Hematopoietic multipotent progenitor cell treated with erythropoietin and hydrocortisone succinate and interleukin-3 and kit ligand, for 6 days (in vitro differentiated cells): ENCODE measurements at places on chromosomes 6 and 20.
A peak's percentile ranks its signal among the peaks of the same experiment; 100 is the strongest.

- no peak for DNase-seq
Measured at GRCh38 chr20:53282217-53282955, 310.2 kb downstream of the TSHZ2 start.

DNA sequence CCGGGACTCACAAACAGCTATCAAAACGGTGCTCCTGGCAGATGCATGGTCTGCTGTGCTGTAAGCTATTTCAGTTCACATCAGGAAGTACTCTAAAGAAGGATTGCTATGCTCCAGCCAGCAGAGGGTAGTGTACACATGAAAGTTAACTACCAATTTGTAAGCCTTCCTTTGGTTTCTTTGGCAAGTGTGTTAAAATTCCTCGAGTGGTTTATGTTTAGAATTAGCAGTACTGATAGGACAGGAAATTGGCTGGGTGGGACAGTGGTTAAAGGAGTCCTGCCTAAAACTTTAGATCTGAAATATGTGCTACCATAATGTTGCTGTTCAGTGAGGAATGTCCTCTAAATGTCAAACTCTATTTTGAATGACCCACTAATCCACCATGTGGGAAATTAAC, 47.4 kb downstream of the TRMT11 start:
- peak; percentile 88 for DNase-seq

GRCh38 chr6:90406142-90406794, 109.6 kb upstream of the BACH2 start:
- DNase-seq: no peak

GRCh38 chr20:60420676-60421229, 462.5 kb downstream of the CDH26 start:
- no peak for DNase-seq

DNA sequence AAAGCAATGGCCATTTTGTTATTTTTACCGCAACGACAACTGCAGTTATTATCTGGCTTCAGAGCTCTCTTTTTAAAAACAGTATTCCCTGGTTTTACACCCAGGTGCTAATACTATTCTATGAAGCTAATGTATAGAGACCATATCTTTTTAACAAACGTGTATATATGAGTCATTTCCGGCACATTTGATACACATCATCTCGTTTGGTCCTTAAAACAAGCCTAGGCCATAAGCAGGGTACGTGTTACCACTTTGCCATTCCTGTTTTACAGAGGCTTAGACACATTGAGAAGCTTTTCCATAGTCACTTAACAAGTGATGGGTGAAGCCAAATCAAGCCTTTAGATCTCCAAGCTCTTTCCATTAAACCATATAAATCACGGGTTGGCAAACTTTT, 5.5 kb downstream of the TRAF3IP2 start:
- no peak for DNase-seq
